ENCODE measurements at places on chromosomes 6 and 20. TPM values are rescaled to one million over a fixed set of nuclear protein-coding genes. Genes with fewer than 3 reads are reported as not detected.

DNA sequence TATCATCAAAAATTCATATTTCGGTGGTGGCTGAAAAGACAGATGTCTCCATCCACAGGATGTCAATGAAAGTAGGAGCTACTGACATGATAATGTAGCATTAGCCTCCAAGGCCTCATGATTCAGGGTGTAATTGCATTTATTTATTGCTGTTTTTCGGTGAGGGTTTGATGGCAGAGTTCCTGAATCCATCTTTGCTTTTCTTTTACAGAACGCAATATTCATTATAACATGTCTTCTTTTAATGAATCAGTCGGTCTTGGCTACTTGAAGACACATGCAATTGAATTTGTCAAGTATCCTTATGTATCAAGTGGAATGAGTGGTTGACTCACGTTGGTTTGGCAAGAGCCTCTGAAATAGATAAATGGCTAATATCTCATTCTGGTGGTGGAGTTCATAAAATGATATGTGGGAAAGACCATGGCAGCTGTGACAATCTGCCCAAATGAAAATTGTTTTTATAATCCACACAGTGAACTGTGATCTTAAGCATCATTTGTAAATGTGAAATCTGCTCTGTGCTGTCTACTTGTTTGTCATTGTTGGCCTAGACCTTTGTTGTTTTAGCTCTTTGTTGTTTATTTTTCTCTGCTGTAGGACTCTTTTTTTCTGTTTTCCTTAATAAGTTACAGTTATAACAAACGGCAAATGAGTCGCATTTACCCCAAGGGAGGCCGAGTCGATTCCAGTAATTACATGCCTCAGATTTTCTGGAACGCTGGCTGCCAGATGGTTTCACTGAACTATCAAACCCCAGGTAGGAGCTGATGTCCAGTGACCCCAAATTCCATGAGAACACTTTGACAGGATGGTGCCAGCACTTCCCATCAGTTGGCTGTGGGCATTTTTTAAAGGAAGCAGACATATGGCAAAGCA lies 105.7 kb upstream of the LAMP5 start:
- H3K36me3 ChIP-seq, result no peaks in the 10 kb centered on the region
- no peak overlapping the region for H3K4me3 ChIP-seq
- no peak overlapping the region for H3K27ac ChIP-seq
- no peaks in the 10 kb centered on the region for H3K27me3 ChIP-seq
- no peaks in the 10 kb centered on the region for H3K4me1 ChIP-seq

BACH2 gene
- 5.2 TPM for total RNA-seq

PPP1R10 gene
- 62.9 TPM for total RNA-seq

MYBL2 gene
- total RNA-seq, result 1.6 TPM

DNA sequence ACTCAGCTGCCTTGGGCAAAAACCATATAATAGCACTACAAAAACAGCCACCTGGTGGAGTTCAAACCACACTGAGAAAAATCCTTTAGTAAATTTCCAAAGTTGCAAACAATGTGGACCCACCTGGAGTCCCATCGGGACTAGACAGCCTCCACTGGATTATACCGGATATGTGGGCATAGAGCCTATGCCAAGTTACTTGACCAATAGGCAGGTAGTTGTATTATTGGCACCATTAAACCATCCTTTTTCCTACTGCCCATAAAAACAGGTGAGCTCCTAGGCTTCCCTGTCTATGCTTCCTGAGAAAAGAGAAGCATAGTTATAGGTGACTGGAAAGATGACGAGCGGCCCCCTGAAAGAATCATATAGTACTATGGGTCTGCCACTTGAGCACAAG lies 51.7 kb upstream of the ADGRF4 start:
- H3K27me3 ChIP-seq, result no peaks in the 10 kb centered on the region
- DNase-seq, result no peak
- H3K36me3 ChIP-seq, result no peaks in the 10 kb centered on the region
- H3K27ac ChIP-seq, result no peak overlapping the region
- H3K4me3 ChIP-seq, result no peak overlapping the region
- H3K4me1 ChIP-seq, result peaks cover 6% of the 10 kb centered on the region

GRCh38 chr6:25596928-25597818 lies 54.8 kb upstream of the SCGN start:
- H3K27me3 ChIP-seq, result no peaks in the 10 kb centered on the region
- no peak overlapping the region for H3K4me3 ChIP-seq
- DNase-seq, result no peak
- H3K4me1 ChIP-seq, result no peaks in the 10 kb centered on the region

XKR7 gene
- total RNA-seq, result not detected

DNA sequence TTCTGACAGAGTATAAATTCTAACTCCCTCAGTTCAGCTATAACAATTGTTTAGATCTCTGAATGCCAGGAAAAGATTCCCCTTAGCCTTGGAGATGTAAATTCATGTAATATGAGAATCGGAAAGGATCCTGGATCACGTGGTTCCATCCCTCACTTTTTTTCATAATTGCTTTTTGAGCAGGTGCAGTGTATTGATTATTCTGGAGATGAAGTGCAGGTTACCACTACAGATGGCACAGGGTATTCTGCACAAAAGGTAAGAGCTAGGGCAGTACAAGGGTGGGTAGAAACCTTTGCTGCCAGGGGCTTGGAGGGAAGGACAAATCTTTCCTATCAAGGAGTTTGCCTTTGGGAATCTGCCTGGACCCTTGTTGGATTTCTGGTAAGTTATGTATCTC lies 52.7 kb downstream of the KDM1B start:
- no peaks in the 10 kb centered on the region for H3K27me3 ChIP-seq
- no peaks in the 10 kb centered on the region for H3K36me3 ChIP-seq
- no peaks in the 10 kb centered on the region for H3K4me1 ChIP-seq
- no peak overlapping the region for H3K27ac ChIP-seq

DNA sequence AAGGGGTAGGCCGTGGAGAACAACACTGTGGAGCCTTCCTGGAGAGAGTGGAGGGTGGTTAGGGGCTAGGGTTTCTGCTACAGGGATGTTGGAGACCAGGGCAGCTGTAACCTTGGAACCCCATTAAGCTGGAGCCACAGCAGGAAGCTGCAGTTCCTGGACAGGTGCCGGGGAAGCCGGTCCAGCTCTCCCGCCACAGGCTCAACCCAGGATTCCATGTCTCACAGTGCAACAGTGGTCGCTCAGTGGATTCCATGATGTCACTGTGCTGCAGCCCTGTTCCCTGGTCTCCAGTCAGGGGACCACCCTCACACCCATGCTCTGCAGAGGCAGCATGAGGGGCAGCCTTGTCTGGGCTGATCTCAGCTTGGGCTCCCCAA lies 264.6 kb upstream of the CDYL start:
- no peak overlapping the region for H3K4me3 ChIP-seq
- no peaks in the 10 kb centered on the region for H3K36me3 ChIP-seq
- no peaks in the 10 kb centered on the region for H3K27me3 ChIP-seq
- no peak overlapping the region for H3K27ac ChIP-seq

DNA sequence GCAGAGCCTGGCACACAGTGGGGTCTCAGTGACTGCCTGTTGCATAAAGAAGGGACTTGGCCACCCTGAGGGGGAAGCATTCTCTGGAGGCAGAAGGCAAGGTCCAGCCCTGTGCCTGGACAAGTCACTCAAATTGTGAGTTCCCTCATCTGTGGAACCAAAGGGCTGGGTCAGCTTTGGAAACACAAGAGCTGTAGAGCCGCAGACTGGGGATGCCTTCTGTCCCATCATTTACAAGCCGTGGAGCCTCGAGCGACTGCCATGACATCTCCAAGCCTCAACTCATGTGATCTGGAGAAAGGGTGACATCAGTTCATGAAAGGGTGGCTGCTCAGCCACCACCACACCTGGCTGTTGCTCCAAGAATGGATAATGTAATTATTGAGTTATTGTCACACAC lies 20.4 kb upstream of the SIRPD start:
- H3K27ac ChIP-seq, result no peak overlapping the region
- no peaks in the 10 kb centered on the region for H3K27me3 ChIP-seq
- H3K4me3 ChIP-seq, result no peak overlapping the region
- no peak for DNase-seq
- no peaks in the 10 kb centered on the region for H3K4me1 ChIP-seq
- no peaks in the 10 kb centered on the region for H3K36me3 ChIP-seq

GRCh38 chr6:79410806-79411205 lies 126.4 kb downstream of the LCA5 start:
- no peaks in the 10 kb centered on the region for H3K36me3 ChIP-seq
- peaks cover 3% of the 10 kb centered on the region for H3K4me1 ChIP-seq
- no peak overlapping the region for H3K4me3 ChIP-seq
- H3K27ac ChIP-seq, result no peak overlapping the region
- no peak for DNase-seq
- H3K27me3 ChIP-seq, result no peaks in the 10 kb centered on the region

DNA sequence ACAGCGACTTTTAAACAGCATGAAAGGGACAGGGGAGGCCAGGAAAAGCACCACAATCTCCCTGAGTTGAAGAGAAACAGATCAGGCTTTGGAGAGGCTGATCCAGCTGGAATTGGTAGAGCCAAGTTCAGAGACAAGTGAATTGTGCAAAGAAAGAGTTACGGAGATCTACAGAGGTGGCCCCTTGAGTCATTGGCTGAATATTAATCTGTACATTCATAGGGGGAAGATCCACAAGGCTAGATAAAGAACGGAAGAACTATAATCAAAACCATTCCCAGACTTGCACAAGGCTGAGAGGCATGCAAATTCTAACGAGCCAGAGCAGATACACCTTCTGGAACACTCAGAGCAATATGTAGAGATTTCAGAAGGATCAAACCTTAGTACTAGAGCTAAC lies 14.2 kb upstream of the FOXQ1 start:
- no peak overlapping the region for H3K27ac ChIP-seq
- no peaks in the 10 kb centered on the region for H3K4me1 ChIP-seq
- DNase-seq, result no peak
- H3K36me3 ChIP-seq, result no peaks in the 10 kb centered on the region
- H3K4me3 ChIP-seq, result no peak overlapping the region

ZBTB22 gene
- 24.2 TPM for total RNA-seq

Data from upper lobe of left lung (tissue), 6 donors.